ENCODE measurements at places on chromosomes 3 and 15. TPM values are rescaled to one million over a fixed set of nuclear protein-coding genes. Genes with fewer than 3 reads are reported as not detected.
A peak's percentile ranks its signal among the peaks of the same experiment; 100 is the strongest.

- no peak for DNase-seq
Measured at GRCh38 chr3:172536505-172536904, 13.3 kb upstream of the TNFSF10 start.

TRH gene
- not detected for total RNA-seq

- DNase-seq = no peak
Measured at GRCh38 chr3:184603151-184604030, 41.8 kb downstream of the EPHB3 start.

DNA sequence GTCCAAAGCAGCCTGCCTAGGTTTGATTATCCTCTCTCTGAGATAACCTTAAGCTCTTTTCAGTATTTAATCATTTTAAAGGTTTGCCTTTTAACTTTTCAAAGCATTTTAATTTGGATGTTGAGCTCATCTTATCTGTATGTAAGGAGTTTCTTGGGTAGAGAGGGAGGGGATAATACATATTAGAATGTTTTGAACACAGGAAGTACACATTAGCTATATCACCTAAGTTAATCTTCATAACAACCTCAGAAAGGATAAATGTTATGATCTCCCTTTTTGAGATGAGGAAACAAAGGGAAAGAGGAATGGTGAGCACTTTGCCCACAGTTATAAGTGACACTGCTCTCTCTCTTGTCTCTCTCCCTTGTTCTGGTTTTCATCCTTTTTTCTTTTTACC, 2.2 kb upstream of the CD47 start:
- DNase-seq = no peak

QRICH1 gene
- total RNA-seq = 149 TPM

ZBTB20 gene
- 5.6 TPM for total RNA-seq

GRCh38 chr3:146640955-146641867, 36.1 kb upstream of the PLSCR5 start:
- DNase-seq = no peak

OR5K3 gene
- not detected for total RNA-seq

DNA sequence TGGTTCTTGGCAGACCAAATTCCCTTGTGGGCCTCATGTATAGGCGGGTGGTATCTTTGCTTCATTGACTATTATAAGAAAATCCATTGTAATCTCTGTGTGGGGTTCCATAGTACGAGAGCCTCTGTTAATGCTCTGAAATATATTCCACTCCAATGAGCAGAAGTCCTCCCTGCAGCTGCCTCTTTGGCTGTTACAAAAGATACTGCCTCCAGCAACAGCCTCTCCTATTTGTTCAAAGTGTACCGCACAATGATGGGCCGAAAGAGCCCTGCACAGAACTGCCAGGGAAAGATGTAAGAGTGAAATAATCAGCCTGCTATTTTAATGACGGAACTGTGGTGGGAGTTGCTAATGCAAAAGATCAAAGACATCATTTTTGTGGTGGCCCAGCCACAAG, 48.9 kb downstream of the GRK7 start:
- DNase-seq = no peak

DNA sequence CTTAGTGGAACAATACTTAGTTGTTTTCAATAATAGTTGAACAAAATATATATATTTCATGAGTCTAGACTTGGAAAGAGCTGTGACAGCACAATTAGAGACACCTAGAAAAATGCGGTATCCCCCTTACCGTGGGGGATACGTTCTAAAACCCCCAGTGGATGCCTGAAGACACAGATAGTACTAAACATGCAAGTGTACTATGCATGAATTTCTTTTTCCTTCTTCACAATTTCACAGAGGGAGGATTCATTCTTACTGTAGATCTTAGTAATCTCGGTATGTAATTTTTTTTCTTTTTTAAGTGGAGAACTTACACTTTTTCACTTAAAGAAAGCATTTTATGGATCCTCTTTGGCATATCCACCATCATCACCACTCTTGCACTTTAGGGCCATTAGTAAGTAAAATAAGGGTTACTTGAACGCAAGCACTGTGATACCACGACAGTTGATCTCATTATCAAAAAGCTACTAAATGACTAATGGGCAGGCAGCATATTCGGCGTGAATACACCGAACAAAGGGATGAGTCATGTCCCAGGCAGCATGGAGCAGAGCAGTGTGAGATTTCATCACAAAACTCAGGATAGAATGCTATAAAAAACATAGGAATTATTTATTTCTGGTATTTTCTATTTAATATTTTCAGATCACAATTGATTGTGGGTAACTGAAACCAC, 72.3 kb upstream of the ZNF280D start:
- peak; percentile 50 for DNase-seq

DNA sequence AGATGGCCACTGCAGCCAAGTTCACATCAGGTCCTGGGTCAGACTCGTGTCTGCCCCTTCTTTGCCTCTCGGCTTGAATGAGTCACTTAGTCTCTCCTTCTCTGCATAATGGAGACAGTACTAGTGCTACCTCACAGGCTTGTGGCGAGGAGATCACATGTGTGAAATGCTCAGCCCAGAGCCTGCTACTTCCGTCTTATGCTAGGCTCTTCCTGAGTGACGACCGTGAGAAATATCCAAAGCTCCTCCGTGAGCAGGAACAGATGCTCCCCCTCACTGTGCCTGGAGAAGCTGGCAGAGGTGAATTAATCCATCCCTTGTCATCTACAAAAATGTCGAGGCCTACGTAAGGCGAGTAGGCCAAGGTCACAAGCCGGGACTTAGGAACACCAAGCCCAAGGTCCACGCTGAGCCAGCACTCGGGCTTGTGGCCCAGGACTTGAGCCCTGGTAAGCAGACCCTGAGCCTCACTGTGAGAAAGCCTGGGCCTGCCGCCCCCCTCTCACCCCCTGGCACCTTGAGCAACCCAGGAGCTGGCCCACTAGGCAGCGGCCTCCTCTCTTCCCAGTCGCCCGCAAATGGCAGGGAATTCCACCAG, 17.9 kb downstream of the PAK6 start:
- DNase-seq = peak; percentile 58

- no peak for DNase-seq
Measured at GRCh38 chr3:70963431-70964275, 619.9 kb downstream of the FOXP1 start.

GRCh38 chr3:21235491-21235890, 515.5 kb downstream of the ZNF385D start:
- no peak for DNase-seq

DNA sequence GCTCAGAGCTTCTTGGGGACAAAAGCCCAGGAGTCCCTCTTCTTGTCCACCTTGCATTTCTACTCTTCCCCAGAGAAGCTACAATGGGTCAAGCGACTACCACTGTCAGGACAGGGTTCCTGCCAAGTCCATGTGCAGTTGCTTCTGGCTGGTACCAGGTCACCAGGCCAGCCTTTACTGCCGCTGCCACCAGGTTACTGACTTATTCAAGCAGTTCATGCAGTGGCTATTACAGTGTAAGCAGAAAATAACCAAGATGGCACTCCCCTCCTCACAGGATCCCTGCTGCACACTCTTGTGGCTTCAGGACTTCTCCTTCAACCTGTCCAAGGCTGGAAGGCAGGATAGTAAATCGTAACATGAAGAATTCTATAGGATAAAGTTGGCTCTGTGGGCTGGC, 42.1 kb downstream of the CTDSPL start:
- DNase-seq = no peak

GPR62 gene
- not detected for total RNA-seq

UBE3A gene
- total RNA-seq = 89.8 TPM

DNA sequence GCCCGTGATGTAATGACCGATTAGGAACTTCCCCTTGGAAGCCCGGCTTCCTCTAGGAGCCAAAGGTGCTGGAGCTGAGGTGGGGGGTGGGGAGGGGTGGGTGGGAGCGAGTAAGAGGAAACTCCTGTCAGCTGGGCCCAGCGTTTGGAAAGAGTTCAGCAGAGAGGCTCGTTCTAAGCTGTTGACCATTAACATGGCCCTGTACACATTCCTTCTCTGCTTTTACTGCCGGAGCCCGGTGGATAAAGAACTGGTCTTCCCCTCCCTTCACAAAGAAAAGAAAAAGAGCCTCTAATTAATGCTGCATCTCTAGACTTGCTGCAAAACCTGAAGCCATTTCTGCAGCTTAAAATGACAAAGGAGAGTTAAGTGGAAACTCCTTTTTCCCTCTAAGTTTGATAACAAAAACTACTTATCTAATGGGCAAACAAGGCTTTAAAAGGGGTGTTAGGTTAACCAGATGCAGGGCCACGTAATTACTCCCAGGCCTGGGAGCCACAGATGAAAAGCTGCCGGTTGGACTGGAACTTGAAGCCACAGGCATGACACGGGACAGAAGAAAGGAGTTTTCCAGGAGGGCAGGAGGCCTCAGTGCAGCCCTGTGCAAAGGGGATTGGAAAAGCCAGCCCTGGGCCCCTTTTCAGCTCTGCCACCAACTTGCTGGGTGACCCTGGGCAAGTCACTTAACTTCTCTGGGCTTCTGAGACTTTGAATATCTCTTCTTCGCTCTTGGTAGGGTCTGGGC, 71.3 kb downstream of the SMAD6 start:
- no peak for DNase-seq

MASP1 gene
- not detected for total RNA-seq

MESD gene
- total RNA-seq = 27.8 TPM

All from activated CD8-positive, alpha-beta memory T cell treated with anti-CD3 and anti-CD28 coated beads, Interleukin-2, amount 10 ng/mL, durations not matched to agents 7 days and 5 days (primary cell).